ENCODE measurements at places on chromosomes 6 and 20.

- no peak for DNase-seq
Measured at GRCh38 chr6:148134592-148134991, 208.0 kb upstream of the SASH1 start.

- no peak for DNase-seq
Measured at GRCh38 chr6:21741221-21742109, 147.9 kb downstream of the SOX4 start.

DNA sequence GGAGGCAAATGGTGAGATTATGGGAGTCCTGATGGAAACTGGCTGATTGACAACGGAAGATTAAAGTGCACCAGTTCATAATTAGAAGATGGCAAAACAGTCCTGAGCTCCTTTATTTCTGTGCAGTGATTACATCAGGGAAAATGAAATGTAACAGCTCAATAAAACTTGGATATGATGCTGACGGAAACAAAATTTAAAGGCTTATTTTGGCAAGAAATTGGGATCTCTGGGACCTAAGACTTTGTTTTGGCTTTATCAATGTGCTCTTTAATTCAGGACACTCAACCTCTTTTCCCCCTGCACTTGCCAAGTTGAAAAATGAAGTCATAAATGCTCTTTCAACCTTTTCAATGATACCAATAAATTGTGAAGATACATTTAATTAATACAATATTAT lies 226.8 kb downstream of the C6orf118 start:
- DNase-seq, result no peak

DNA sequence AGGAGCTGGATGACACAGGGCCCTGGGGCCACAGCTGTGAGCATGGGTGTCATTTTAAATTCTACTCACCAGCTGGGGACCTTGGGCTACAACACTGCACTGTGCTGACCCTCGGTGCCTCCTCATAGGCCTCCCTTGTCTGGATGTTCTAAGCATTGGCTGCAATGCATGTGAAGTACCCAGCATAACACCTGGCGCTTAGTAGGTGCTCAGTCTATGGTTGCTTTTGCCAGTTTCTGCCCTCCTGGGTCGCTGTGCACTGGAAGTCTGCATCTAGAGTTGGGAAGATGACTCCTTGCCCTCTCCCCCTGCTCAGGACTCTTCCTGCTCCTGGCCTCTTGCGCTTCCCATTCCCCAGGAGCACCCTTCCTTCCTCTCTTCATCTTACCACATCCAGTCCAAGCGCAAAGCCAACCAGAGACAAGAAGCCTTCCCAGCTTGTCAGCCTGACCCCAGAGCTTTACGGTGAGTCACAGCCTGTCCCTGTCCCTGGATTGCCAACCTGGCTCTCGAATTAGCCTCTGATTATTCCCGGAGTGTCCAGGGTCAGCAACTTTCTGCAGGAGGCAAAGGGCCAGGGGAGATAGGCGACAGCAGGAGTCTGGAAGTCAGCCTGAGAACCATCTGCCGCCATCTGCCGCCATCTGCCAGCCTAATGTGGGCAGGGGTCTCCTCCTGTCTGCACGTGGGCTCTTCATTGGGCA lies 8.8 kb downstream of the SLC13A3 start:
- DNase-seq, result no peak

DNA sequence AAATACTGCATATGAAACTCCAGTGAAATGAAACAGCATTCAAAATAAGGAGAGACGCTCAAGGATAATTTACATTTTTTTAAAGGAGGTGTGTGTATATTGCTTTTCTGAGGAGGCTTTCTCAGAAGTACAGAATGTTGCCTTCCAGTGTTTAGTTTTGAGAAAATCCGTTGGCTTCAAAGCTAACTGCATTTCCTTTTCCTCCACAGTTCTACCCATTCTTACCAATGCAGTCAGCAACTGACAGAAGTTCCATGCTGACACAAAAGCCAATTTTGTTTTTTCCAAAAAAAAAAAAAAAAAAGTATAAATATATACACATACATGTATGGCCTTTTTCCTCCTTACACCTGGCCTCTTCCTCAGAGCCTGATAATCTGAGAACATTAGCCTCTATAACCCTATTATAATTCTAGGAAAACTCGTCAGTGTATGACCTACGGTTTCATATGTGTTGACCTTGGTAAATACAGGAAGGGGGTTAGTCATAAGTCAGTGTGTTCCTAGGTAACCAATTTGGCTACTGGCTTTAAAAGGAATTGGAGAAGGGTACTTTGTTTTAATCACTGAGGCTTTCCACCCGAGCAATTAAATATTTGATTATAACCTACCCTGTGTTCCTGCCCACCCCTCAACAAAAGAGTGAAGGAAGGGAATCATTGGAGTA lies 24.2 kb downstream of the MGME1 start:
- DNase-seq, result no peak

DNA sequence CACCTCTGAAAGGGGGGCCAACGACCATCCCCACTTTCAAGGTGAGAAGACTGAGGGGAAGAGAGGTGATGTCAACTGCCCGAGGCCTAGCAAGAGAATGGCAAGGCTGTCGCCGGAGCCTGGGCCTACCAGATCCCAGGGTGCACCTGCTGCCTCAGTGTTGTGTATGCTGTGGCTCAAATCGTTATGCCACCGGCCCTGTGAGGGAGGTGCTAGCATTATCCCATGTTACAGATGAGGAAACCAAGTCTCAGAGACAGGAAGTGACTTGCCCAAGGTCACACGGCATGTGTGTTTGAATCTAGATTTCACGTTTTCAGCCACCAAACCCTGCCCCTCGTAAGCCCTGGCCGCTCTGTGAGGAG lies 152.5 kb downstream of the CEBPB start:
- no peak for DNase-seq

DNA sequence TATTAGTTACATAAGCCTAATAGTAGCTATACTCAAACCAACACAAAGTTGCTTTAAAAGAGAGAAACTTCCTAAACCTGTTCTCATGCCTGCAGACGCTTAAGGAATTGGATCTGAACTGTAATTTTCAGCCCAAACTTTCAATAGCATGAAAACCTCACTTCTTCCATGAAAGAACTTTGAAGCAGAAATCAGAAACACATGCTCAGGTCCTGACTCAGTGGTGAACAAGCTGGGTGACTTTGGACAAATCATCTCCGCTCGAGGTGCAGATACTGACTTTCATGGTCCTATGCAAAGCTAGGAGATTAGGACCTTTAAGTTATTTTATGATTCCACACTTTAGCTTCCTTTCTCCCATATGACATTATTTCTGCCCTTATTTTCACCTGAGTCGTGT lies 36.5 kb downstream of the NOX3 start:
- peak; percentile 32 for DNase-seq

GRCh38 chr6:128097009-128097408 lies 196.2 kb upstream of the THEMIS start:
- DNase-seq, result no peak

- DNase-seq, result no peak
Measured at GRCh38 chr6:118788702-118789101, 105.2 kb upstream of the ASF1A start.

DNA sequence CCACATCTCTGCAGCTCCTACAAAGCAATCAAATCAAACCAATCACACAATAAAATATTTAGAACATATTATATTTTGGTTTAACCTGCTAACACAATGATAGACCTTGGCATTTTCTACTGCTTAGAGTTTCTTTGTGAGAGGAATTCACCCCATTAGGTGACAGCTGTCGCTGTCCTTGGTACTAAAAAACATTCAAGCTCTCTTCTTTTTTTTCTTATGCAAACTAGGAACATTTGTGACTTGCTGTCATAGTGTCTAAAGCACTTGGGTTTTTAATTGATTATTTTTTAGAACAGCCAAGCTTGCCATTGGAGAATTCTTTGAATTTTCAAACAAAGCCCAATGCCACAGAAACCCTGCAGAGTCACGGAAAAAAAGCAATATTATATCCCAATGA lies 46.4 kb downstream of the CNR1 start:
- DNase-seq, result no peak

- no peak for DNase-seq
Measured at GRCh38 chr6:157471077-157471686, 90.2 kb downstream of the ZDHHC14 start.
